ENCODE measurements at places on chromosomes 7 and 10.

GRCh38 chr10:132974886-132975830, 32.8 kb upstream of the CFAP46 start:
- DNase-seq = no peak

- DNase-seq = peak; percentile 85
Observed at GRCh38 chr7:45136106-45137060, 21.2 kb upstream of the RAMP3 start.

DNA sequence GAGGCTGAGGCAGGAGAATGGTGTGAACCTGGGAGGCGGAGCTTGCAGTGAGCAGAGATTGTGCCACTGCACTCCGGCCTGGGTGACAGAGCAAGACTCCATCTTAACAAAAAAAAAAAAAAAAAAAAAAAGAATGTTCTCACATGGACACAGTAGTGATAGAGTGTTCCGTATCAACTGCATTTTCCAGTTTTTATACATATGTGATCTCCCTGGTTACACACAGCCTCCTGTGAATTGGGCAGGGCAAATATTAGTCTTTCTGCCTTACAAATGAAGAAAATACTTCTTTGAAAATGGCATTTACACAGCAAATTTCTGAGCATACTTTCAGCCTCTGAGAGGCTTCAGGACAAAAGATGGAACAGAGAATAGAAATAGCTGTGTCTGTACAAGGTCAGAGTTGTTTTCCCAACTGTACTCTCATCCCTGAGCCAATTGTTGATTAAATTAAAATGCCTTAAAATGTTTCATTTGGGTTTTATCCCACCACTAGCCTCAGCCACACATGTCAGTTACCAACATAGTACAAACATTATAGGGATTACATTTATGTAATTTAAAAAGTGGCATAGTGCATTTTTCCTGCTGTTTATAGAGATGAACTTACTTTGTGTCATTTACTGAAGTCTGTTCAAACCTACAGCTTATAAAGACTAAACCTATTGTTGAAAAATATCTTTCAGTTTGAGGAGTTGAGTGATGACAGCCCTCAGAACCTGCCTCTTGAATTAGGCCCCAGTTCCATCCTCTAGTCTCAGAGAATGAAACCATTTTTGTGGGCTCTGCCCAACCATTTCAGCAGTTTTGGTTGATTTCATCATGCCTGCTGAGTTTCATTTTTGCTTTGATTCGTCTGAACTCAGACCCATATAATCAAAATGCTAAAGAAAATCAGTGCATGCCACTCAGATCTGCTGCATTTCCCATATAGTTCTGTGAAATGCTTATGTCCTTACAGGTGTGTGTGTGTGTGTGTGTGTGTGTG, 609.4 kb upstream of the C7orf33 start:
- no peak for DNase-seq

DNA sequence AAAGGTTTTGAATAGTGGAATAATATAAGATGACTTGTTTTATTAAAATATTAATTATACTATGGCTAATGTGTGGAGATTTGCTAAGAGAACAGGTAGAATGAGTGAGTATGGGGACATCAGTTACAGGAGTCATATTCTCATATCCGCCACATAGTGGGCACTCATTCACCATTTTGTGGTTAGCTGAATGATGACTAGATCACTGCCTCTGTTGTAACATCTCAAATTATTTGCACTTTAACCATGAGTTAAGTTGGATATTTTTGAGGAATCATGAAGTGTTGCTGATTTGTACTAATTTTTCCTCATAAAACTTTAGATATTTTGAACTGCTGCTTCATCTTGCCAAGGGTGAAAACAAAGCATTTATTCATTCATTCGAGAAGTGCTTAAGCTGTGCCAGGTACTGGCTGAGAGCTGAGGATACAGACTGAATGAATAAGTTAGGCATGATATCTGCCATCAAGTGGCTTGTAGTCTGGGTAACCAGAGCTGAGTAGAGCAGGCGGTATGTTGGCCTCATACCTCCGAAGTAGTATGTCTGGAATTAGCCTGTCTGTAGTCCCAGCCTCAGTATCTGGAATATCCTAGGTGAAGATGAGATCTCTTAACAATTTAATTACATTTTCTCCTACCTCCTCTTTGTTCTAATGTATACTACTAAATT, 100.5 kb downstream of the ZEB1 start:
- no peak for DNase-seq

DNA sequence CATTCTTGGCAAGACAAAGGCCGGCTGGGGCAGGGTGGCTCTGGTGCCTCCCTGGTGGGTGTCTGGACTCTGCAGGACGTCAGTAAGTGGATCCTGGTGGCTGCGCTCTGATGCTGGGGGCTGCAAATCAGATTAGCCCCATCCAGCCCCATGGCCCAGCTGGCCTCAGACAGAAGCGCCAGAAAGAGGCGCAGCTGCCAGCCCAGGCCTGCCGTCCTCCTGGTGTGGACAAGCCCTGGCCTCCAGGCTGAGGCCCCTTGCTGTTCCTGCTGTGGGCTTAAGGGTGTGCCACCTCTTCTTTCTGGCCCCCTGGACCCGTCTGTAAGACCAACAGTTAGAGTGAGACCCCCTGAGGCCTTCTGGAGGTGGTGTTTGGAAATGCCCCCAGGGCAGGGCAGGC, 5.9 kb upstream of the LFNG start:
- DNase-seq = no peak

DNA sequence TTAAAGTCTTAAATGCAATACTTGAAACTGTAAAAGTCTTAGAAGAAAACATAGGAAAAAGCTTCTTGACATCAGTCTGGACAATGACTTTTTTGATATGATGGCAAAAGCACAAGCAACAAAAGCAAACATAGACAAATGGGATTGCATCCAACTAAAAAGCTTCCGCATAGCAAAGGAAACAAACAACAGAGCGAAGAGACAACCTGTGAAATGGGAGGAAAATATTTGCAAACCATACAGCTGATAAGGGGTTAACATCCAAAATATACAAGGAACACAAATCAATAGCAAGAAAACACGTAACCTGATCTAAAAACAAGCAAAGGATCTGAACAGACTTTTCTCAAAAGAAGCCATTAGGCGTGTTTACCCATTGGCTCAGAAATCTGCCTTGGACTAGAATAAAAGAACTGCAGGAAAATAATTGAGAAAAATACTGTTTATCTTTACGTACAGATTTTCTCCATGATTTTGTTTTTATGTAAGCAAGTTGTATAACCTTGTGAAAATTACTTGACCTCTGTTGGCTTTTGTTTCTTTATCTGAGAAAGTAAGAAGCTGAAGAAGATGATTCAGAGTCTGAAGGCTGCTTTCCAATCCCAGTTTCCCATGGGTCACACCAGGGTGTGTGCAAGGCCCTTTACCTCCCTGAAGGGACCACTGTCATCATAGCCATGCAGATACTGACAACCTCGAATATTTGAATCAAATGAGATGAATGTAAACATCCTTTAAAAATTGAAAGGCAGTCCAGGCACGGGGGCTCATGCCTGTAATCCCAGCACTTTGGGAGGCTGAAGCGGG, 99.1 kb upstream of the LANCL2 start:
- DNase-seq = no peak

DNA sequence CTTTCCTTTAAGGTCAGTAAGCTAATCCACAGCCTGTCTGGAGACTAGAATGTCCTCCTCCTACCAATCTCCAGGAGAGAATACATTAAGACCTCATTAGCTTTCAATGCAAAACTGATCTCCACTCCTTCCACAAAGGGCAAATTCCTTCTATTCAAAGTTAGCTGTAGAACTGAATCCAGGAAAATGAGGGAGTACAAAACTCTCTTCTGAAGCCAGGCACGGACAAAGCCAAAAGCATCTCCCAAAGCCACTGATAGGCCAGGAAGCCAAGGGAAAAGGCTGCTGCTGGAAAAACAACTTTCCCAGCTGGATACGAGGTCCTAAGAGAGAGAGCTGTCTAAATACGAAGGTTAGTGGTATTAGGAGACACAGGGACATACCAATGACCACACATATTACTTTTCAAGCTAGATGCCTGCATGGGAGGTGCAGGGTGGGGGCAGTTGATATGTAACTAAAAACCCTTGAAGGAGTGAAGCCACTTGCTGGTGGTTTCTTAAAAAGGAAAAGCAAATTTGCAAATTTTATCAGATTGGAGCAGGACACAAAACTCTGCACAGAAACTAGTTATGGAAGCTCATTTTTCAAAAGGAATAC, 43.6 kb downstream of the MKX start:
- DNase-seq = no peak

- no peak for DNase-seq
Observed at GRCh38 chr10:29648983-29649268, 14.2 kb upstream of the SVIL start.

DNA sequence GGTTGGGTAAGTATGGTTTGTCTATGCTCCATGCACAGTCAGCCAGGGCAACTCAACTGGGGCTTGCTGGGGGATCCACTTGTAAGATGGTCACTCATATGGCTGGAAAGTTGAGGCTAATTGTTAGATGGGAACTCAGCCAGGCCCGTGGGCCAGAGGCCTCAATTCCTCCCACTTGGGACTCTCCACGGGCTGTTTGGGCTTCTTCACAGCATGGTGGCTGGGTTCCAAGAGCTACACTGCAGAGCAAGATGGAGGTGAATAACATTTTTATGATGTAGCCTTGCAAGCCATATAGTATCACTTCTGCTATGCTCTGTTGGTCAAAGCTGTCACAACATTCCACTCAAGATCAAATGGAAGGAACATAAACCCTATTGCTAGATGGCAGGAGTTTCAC, 39.2 kb downstream of the ELMO1 start:
- DNase-seq = no peak

- no peak for DNase-seq
Observed at GRCh38 chr10:25901199-25901598, 32.8 kb upstream of the MYO3A start.

DNA sequence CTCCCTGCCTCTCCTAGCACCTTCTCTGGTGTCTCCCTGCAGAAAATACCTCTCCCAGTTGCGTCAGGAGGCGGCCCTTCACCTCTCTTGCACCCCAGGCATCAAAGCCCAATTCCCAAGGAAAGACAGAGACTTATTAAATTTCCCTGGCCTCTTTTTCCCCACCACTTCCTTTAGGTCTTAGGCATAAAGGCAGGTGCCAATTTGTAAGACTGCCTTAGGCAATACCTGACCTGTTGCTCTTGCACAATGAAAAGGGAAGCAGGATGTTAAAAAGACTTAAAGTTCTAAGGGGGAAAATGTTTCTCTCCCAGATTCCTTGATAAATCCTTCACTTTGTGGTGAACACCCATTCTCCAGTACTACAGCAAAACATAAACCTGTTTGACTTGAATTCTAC, 186.7 kb downstream of the SLC25A13 start:
- no peak for DNase-seq

- no peak for DNase-seq
Observed at GRCh38 chr7:3128857-3129490, 85.3 kb upstream of the CARD11 start.

All from cerebellum (tissue), 4 donors.